ENCODE measurements at places on chromosomes 3 and 15.
A peak's percentile ranks its signal among the peaks of the same experiment; 100 is the strongest.

GRCh38 chr15:32778391-32779176 is 60.8 kb downstream of the GREM1 start:
- DNase-seq, result no peak

DNA sequence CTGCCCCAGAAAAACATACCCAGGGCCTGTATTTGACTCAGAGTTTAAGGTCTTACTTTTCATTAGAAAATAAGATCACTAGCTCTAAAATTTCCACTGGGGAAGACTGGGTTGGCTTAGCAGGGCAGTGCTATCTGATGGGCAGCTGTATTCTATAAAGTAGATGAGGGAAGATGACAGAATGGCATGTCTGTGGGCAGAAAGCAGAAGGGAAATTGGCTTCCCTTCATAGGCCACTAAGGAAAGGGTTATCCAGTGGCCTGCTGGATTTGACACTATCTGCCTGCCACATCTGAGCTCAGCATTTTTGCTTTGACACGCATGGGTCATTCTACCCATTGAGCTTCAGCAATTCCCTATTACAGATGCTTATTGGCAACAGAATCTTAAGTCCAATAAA is 461.3 kb upstream of the RASGRP1 start:
- DNase-seq, result no peak

DNA sequence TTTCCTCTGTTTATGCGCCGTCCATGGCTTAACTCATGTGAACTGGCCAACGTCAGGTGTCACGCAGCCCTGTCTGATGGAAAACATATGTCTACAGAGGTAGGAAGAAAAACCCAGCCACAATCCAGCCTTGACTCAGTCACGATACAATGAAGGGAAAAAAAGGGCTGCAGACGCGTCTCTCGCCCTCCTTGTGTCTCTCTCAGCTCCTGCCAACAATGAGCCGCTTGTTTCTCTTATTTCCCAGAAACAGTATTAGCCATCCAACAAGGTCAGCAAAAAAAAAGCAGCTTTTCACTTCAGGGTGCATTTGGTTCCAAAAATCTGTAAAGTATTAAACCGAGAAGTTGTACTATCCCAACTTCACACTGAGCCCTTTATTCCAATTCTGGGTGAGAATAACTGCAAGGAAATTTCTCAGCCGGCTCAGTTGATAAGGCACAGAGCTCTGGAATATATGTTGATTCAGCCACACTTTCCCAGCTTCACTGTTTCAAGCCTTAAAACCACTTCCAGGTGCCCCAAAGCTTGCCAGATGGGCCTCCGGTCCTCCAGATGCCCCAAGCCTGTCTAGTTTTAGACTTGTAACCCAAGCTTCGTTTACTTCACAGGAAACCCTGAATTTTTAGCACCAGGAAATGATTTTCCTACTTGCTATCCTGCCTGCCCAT is 79.4 kb downstream of the TM4SF4 start:
- peak; percentile 88 for DNase-seq

GRCh38 chr3:174495928-174496327 is 363.2 kb upstream of the NAALADL2 start:
- DNase-seq, result no peak

GRCh38 chr15:61983081-61983480 is 77.2 kb downstream of the VPS13C start:
- no peak for DNase-seq

DNA sequence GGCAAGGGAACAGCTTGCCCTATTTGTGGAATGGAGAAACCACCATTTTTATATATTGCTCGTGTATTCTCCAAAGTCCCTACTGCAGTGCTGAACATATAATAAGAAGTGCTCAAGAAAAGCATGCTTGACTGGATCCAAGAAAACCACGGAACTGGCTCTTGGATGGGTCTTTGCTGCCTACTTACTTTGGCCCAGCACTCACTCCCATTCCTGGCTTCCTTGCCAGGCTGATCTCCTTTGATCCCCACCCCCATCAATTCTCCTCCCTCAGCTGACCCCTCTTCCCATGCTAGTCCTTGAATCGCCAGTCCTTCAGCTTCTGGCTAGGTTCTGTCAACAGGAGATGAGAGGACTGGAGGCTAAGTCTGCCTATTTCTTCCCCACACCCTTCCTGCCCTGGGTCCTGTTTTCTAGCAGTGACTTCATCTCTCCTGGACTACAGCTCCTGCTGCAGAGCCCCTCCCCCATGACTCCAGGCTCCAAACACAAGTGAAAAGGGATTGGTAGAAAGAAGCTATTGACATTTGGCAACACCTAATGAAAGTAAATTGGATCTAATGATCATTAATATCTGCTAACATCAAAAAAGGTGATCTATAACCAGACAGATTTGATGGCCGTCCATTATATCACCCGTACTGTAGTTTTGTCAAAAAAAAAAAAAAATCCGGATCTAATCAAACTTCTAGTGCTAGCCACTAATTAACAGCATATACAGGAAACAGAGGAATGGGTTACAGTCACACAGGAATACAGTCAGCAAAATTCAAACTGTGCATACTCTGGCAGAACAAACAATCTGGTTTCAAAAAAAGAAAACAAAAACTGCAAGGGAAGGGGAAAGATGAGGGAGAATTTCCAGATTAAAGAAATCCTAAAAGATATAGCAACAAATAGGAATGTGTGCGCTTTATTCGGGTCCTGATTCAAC is 7.8 kb downstream of the FAM240A start:
- DNase-seq, result no peak

- no peak for DNase-seq
Observed at GRCh38 chr3:113597596-113598354, 65.4 kb downstream of the SIDT1 start.

Measured in AG04450 (cell line).